ENCODE measurements at places on chromosomes 7 and 10. TPM values are rescaled to one million over a fixed set of nuclear protein-coding genes. Genes with fewer than 3 reads are reported as not detected.

DNA sequence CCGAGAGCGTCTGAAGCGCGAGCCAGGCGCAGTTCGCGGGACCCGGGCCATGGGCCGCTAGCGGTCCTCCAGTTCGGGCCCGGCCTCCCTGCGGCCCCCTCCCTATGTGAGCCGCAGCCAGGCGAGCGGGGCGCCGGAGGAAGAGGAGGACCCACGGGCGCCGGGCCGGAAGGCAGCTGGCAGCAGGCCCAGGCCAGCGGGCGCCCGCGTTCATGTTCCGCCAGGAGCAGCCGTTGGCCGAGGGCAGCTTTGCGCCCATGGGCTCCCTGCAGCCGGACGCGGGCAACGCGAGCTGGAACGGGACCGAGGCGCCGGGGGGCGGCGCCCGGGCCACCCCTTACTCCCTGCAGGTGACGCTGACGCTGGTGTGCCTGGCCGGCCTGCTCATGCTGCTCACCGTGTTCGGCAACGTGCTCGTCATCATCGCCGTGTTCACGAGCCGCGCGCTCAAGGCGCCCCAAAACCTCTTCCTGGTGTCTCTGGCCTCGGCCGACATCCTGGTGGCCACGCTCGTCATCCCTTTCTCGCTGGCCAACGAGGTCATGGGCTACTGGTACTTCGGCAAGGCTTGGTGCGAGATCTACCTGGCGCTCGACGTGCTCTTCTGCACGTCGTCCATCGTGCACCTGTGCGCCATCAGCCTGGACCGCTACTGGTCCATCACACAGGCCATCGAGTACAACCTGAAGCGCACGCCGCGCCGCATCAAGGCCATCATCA, 1.1 kb downstream of the ADRA2A start:
- no peak for DNase-seq

- DNase-seq = no peak
Measured at GRCh38 chr10:124605001-124605370, 139.2 kb downstream of the FAM53B start.

DNA sequence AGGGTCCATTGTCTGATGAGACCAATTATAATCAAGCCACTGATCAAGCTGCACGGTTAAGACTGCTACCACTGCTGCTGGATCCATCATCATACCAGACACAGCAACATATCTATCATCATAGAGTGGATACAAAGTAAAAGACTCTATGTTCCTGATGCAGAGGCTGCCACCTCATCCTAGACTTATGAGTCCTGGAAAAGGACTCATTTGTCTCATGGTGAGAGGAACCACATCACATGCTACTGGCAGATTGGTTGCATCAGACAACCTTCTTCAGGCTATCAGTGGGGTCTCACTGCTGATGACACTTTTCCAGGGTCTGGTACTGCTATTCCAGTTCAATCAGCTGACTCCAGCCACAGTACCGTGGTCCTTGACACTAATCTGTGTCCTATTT, 79.0 kb downstream of the ABI1 start:
- DNase-seq = no peak

DNA sequence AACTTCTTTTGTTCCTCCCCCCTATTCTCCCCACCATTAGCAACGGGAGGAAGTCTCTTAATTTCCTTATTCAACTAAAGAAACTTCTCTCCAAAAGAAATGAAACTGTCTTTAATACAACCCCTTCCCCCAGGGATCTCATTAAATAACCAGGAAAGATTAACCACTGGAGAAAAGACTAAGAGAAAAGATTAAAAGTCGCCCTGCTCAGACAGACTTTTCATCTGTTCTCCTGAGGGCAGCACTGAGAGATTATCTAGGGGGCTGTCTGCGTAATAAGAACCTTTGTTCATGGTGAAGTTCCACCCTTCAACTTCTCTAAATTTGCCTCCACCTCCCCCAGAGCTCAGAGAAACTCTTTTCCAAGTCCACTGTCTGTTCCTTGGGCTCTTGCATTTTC, 105.5 kb downstream of the HGF start:
- DNase-seq = no peak

DNA sequence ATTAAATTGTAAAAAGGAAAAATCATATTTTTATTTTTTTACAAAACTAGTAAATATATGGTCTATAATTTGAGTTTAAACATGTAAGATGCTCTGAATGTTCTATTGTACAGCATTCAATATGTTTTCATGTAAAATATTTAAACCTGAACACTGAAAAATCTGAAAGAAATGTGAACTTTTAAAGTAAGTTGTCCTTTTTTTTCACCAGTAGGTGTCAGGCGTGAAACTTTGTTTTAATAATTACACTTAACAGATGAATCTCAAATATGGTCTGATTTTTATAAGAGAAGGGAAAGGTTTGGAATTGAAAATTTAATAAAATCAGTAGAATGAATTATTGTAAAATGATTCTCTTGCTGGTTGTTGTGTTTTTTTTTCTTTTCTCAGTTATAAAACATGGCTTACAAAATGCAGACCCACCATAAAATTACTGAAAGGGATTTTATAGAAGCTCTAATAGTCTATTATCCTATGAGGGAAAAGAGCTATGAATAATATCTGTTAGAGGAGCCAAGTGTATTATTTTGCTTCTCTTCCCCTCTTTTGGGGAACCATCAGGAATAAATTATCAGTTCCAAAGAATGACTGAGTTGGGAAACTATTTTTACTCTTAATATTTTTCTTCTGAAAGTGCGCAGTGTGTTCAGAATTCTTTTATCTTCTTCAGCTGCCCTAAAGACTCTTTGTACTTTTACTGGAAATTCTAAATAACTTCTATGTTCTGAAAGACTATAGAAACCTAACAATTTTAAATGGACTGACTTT, 217.7 kb upstream of the FZD1 start:
- DNase-seq = no peak

DNA sequence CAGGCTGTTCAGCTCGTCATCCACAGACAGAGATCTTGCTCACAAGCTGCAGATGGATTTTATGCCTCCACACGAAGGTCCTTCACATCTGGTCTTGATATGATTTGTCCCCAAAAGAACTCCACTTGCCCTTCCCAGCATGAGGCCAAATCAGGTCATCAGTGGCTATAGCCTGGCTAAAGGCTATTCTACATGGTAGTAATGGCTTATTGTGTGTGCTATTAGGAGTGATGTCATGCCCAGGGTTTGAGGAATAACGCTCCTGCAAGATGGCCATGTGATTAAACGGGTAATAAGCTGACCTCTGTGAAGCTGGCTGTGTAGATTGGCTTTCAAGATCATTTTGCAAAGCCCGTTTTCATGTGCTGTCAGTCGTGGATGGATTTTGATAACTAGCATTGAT, 313.8 kb downstream of the FRMD4A start:
- DNase-seq = no peak

GRCh38 chr7:134367956-134368749, 51.4 kb upstream of the SLC35B4 start:
- no peak for DNase-seq

DNA sequence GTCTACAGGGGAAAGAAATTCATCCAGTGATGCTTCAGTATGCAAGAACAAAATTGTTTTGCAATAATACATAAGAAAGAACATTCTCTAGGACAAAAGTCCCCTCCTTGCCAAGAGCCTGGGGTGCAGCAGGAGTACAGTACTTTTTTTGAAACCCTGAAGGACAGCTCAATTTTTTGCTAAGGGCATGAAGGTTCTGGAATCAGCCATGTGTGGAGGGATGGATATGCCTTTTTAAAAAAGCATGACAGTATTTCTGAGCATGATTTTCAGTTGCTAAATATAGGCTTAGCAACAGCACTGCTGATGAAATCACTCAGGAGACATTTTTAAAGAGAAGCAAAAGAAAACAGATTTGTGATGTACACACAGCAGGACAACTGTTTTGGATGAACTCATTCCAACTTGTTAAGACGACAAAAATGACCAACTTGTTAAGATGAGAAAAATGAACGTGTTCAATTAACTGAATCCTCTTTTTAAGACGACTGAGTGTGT, 39.3 kb downstream of the HBP1 start:
- DNase-seq = no peak

AHR gene
- total RNA-seq = 149 TPM

TSPAN13 gene
- total RNA-seq = 4.4 TPM

MGMT gene
- 7.0 TPM for total RNA-seq

GRCh38 chr10:97279121-97279815, 13.2 kb downstream of the ARHGAP19 start:
- no peak for DNase-seq

OPN4 gene
- not detected for total RNA-seq

DNA sequence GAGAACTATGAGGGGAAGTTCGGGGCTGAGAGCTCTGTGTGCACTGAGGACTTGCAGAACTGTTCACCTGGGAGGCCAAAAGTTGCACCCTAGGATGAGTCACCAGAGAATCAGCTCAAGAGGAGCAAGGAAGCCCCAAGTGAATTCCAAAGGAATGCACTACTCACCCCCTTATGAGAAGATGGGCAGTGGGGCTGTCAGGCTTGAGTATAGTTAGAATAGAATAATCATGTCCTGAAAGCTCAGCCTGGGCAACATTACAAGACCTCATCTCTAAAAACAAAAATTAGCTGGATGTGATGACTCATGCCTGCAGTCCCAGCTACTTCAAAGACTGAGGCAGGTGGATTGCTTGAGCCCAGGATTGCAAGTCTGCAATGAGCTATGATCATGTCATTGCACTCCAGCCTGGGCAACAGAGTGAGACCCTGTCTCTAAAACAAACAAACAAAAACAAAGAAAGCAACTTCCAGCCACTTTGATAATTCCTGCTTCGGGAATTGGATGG, 30.0 kb downstream of the MAP3K8 start:
- DNase-seq = no peak

DNA sequence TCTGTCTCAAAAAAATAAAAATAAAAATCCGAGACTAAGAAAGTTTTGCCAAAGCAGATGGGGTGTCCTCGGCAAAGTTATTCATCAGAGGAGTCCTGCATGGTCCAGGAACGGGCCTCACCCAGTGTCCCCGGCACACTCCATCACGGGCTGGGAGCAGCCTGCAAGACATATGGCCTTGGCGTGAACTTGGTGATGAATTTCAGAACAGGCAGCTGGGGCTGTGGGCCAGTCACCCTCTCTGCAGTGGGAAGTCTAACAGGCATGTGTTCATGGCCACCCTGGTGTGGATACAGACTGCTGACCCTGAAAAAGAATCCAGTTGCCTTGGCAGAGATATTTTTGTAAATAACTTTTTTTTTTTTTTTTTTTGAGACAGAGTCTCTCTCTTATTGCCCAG, 34.7 kb downstream of the NPTX2 start:
- no peak for DNase-seq

ACHE gene
- 7.8 TPM for total RNA-seq

GRCh38 chr10:23110722-23111516, 15.5 kb downstream of the MSRB2 start:
- no peak for DNase-seq

UNCX gene
- not detected for total RNA-seq

- DNase-seq = no peak
Measured at GRCh38 chr10:78491812-78492211, 458.1 kb downstream of the RPS24 start.

- peak; percentile 88 for DNase-seq
Measured at GRCh38 chr7:74023092-74023536, 4.9 kb upstream of the ELN start.

CHRM2 gene
- not detected for total RNA-seq

DNA sequence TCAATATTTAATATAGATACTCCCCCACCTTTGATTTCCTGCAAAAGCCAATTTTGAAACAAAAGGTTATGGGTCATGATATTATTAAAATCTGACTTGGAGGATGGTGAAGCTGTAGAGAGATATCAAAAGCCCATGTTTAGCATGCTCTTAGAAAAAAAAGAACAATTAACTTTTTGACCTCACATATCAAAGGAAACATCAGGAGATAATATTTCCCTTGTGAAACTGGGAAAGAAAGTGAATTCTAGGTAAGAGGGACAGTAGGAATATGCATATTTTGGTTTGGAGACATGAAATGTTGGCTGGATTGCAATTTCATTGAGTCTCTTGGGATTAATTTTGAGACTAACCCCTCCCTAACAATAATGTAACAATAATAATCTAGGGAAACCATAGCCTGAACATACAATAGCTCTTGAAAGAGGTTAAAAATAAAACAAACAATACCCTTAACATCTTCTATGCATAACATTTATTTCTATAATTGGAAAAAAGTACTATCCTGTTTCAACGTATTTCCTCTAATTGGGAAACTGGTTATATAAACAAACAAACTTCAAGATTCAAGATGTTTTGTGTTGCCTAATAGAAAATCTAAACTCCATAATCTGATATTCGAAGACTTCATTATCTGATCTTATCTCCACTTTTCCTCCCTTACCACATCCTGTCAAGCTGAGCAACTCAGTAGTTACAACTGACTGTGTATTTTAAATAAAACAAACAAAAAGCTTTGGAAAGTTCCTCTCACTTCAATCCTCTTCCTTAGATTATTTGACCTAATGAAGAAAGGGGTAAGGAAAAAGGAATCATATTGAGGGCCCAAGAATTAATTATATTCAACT, 14.8 kb downstream of the TMEM26 start:
- no peak for DNase-seq

SYT15B gene
- 68.3 TPM for total RNA-seq

DNA sequence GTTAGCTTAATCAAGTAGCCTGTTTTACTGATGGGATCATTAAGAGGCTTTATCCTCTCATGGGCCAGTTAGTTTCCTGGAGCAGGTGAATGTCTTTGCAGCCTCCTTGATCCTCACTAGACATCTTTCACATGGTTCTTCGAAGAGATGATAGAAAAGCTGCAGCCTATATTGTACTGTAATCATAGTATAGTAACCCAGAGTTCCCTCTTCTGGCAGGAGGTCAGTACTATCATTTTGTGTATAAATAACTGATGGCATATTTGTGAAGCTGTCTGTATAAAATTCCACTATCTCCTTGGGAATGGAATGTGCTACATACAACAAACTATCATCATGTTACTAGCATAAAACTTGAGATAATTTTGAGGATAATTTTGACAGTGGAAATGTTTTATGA, 123.8 kb upstream of the PRPS1L1 start:
- DNase-seq = no peak

GRCh38 chr7:92260248-92260781, 14.5 kb downstream of the ANKIB1 start:
- DNase-seq = no peak

LFNG gene
- 102 TPM for total RNA-seq

SEM1 gene
- total RNA-seq = 0.43 TPM

CTAGE8 gene
- total RNA-seq = not detected

GTF2IRD2 gene
- 0.32 TPM for total RNA-seq

NUTM2D gene
- 10.9 TPM for total RNA-seq

EVX1 gene
- not detected for total RNA-seq

Measured in ascending aorta (tissue), 2 donors.